Aortic smooth muscle cell (primary cell): ENCODE measurements at places on chromosomes 5 and 9. TPM values are rescaled to one million over a fixed set of nuclear protein-coding genes. Genes with fewer than 3 reads are reported as not detected.

TIMD4 gene
- total RNA-seq: not detected in 2 replicates

FBP2 gene
- 0.06 TPM in 1 of 2 replicates, not detected in the other for total RNA-seq

VAV2 gene
- total RNA-seq: 17.8 and 18.0 TPM in 2 replicates

PNPLA7 gene
- 1.3 and 1.7 TPM in 2 replicates for total RNA-seq

SOX30 gene
- not detected in 2 replicates for total RNA-seq

IGIP gene
- 16.9 and 19.3 TPM in 2 replicates for total RNA-seq

MARCOL gene
- not detected in 2 replicates for total RNA-seq

PHF24 gene
- 0.06 and 0.13 TPM in 2 replicates for total RNA-seq

ATOSB gene
- total RNA-seq: 28.6 and 34.7 TPM in 2 replicates

THBS4 gene
- total RNA-seq: 0.56 and 1.3 TPM in 2 replicates

EIF4E1B gene
- not detected in 2 replicates for total RNA-seq

MYOZ3 gene
- 0.37 and 0.40 TPM in 2 replicates for total RNA-seq

PCDHGA3 gene
- 2.0 and 2.9 TPM in 2 replicates for total RNA-seq

ADGRV1 gene
- 0.13 and 0.19 TPM in 2 replicates for total RNA-seq

WDR31 gene
- 2.1 and 2.9 TPM in 2 replicates for total RNA-seq

IFNB1 gene
- total RNA-seq: not detected in 2 replicates

PCDHGB2 gene
- 3.4 and 5.9 TPM in 2 replicates for total RNA-seq

ITK gene
- not detected in 2 replicates for total RNA-seq

TLN1 gene
- total RNA-seq: 322 and 363 TPM in 2 replicates

SLC36A2 gene
- not detected in 2 replicates for total RNA-seq

GAPVD1 gene
- 41.2 and 43.8 TPM in 2 replicates for total RNA-seq

FOXD4L5 gene
- total RNA-seq: under 0.01 and 0.06 TPM in 2 replicates

SPATA6L gene
- 0.79 and 0.81 TPM in 2 replicates for total RNA-seq

GNA14 gene
- 4.4 and 5.0 TPM in 2 replicates for total RNA-seq

TAF1L gene
- total RNA-seq: under 0.01 TPM in 2 replicates
